ENCODE measurements at places on chromosomes 3 and 15. TPM values are rescaled to one million over a fixed set of nuclear protein-coding genes. Genes with fewer than 3 reads are reported as not detected.

GRCh38 chr3:45670991-45671390 is 18.2 kb upstream of the SACM1L start:
- no peak for DNase-seq

- DNase-seq: no peak
These were observed 91.0 kb upstream of the CHMP2B start for GRCh38 chr3:87136066-87136596.

- DNase-seq: no peak
These were observed 2.2 kb downstream of the FURIN start for GRCh38 chr15:90870354-90871138.

DNA sequence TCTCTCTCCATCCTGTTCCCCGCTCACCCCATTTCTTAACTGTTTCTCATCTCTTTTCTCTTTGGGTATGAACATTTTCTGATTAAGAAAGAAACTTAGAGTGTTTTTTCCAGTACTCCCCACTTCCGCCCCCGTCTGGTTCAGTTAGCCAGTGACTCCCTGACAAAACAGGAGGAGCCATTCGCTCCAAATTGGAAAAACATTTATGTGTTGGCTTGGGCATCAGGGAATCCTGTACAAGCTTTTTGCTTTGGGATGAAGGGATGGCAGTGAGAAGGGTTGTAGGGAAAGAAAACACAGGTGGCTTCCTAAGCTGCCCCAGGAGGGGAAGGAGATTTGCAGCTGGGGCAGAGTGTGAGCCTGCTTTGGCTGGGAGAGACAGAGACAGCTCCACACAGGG is 47.0 kb downstream of the BOC start:
- DNase-seq: no peak

- no peak for DNase-seq
These were observed 722 bp downstream of the RBMS3 start for GRCh38 chr3:29281344-29282241.

- DNase-seq: no peak
These were observed 39.0 kb downstream of the CFAP100 start for GRCh38 chr3:126433496-126434263.

- no peak for DNase-seq
These were observed 57.4 kb upstream of the PHLDB2 start for GRCh38 chr3:111801693-111802092.

GRCh38 chr3:177257625-177258024 is 60.3 kb upstream of the TBL1XR1 start:
- no peak for DNase-seq

GRCh38 chr15:48565560-48566482 is 79.7 kb downstream of the FBN1 start:
- peak; percentile 23 for DNase-seq

- no peak for DNase-seq
These were observed 9.3 kb downstream of the SECISBP2L start for GRCh38 chr15:49036650-49037545.

Gene ALDH1A2
- 29.7 TPM for total RNA-seq

DNA sequence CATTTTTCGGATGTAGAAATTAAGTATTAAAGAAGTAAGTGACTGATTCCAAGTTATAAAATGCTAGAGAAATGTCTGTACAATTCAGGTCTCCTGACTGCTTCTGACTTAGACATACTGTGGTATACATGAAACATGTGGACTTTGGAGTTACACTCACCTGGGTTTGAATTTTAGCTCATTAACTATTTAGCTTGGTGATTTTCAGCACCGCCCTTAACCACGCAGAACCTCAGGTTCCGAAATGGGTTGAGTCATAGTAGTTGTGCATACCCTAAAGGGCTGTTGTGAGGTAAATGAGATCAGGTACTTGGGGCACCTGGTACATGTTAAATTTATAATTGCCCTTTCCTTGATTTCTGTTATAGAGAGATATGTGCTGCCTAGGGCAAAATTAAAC is 32.9 kb upstream of the UTS2B start:
- DNase-seq: no peak

DNA sequence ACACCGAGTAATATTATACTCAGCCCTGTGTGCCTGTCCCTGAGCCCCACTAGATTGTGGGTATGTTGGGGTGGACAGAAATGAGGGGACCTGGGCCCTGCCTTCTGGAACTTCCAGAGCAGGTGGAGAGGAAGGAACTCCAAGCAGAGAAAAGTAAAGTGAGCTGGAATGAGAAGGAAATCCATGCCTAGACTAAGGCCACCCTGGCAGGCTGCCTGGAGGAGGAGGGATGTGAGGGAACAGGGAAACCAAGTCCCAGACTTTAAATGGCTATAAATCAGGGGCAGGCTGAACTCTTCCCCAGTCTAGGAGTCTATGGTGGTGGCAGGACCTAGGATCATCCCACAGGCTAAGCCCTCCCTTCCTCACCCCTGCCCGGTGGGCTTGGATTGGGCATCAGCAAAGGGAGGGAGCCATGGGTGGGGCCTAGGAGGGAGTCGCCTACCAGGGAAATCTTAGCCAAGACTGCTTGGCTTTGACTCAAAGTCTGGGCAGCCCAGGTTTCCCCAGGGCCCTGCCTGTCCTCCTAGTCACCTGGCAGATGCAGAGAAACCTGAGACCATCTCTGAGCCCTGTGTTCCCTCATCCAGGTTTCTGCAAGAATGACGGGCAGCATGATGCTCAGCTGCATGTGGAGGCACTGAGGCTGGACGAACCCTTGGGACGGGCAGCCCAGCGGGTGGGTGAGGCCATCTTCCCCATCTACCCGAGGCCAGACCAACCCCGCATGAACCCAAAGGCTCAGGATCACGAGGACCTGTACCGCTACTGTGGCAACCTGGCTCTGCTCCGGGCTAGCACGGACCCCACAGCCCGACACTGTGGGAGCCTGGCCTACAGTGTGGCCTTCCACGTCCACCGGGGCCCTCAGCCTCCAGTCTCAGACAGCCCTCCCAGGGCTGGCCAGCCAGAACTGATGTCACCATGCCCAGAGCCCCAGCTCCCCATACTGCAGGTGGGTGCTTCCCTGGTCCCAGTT is 15.6 kb upstream of the STRA6 start:
- no peak for DNase-seq

DNA sequence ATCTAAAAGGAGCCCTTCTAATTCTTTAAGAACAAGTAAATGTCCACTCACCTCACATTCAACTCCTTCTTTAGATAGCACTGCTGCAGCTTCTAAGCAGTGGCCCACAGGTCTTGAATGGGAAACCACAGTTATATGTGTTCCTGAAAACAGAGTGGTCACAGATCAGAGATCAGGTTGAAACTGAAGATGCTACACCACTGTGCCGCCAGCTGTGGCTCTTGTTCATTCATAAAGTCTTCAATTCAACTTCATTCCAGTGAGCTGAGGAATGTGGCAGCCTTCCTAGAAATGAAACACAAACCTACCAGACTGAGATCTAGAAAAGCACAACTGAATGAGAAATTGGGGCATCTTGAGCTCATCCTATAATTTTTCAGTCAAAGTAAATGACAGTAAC is 4.0 kb downstream of the PDHB start:
- no peak for DNase-seq

GRCh38 chr3:24004171-24004938 is 59.3 kb downstream of the NR1D2 start:
- no peak for DNase-seq

Gene GOLGA6A
- total RNA-seq: not detected

DNA sequence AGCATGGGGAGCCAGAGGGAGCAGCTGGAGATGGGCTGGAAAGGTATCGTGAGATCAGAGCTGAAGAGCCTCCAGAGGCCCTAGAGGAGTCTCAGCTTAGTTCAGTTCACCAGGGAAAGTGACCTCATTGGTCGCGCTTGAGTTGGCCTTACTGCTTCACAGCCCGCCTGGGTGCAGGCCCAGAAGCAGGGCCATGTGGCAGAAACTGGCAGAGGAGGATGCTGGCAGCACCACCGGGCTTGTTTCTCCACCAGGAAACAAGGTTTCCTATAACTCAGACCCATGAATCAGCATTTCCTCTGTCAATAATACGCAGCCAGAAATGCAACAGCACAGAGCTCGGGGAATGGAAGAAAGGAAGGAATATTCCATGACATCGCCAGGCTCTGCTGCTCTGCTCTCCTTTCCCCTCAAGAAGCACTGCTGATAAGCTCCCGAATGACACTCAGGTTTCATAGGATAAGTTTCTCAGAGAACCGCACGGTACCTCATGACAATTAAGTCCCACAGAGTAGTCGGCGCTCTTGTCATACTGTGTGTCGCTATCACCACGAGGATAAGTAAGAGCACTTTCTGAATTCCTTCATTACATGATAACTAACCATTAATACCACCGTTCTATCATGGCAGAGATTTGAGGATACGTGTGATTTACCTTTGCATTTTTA is 147.1 kb upstream of the LPP start:
- DNase-seq: no peak

GRCh38 chr3:101835676-101836075 is 13.6 kb upstream of the NFKBIZ start:
- no peak for DNase-seq

Gene AHSG
- not detected for total RNA-seq

- DNase-seq: no peak
These were observed 242.0 kb downstream of the NEK10 start for GRCh38 chr3:27127195-27127594.

Gene ROBO2
- 1.4 TPM for total RNA-seq

DNA sequence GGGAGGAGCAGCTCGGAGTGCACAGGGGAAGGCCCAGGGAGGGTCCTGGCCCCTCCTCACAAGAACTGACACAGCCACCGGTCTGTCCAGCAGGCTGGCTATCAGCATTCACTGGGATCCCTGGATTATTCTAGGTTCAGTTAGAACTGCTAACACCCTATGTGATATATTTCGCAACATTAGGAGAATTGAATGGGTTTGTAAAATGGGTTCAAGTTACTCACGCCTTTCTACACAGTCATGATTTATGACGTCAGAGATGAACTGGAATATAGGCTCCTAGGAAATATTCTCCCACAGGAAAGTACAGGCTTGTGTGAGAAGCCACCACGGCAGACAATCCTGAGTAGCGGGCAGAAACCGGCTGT is 969 bp upstream of the BSN start:
- no peak for DNase-seq

DNA sequence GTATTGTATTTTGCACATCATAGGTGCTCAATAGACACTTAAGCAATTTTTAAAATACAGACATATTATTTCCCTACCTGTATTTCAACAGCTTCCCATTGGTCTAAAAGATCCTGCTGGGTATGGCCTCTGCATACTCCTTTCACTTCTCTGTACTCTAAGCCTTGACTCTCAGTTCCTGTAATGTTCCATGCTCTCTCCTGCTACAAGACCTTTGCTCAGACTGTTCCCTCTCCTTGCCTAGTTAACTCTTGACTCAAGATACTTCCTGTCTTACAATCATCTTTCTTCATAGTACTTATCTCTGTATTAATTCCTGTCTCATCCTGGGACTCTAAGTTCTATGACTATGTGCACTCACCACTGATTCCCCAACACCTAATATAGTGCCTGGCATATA is 1.7 kb downstream of the SCN11A start:
- no peak for DNase-seq

DNA sequence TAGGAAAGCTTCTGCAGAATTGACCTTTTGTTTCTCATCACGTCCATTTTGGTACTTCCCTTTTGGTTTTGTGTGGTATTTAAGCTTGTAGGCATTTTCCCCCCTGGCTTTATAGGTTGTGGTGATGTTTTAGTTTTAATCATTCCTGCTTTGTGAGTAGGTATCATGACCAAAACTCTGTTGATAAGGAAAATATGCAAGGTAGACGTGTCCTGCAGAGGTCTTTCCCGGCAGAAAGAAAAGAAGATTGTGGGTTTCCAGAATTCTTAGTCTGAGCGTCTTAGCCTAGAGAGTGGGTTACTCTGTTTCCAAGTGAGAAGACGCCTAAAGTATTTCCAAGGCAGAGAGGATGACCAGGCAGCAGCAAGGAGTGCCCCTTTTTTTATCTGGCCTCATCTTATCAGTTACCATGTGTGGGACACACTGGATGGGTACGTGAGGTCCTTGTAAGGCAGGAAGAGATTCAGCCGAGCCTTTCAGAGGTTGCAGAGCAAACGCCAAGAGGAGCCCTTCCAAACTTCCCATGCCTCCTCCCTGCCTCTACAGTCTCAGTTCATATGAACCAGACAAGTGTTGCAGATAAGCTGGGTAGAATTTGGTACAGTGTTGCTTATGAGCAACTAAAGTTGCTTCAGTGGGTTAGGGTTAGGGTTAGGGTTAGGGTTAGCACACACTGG is 58.8 kb downstream of the ARNT2 start:
- no peak for DNase-seq

Gene LRRC34
- 4.1 TPM for total RNA-seq

- no peak for DNase-seq
These were observed 50.5 kb upstream of the GK5 start for GRCh38 chr3:142275856-142276255.

DNA sequence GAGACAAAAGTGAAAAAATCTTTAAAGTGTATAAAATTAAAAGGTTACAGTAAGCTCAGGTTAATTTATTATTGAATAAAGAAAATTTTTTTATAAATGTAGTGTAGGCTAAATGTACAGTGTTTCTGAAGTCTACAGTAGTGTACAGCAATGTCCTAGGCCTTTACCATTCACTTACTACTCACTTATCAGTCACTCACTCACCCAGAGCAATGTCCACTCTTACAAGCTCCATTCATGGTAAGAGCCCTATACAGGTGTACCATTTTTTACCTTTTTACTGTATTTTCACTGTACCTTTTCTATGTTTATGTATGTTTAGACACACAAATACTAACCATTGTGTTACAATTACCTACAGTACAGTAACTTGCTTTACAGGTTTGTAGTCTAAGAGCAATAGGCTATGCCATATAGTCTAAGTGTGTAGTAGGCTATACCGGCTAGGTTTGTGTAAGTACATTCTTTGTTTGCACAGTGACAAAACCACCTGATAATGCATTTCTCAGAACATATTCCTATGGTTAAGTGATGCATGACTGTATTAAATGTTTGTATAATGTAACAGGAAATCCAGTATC is 38.1 kb upstream of the NECTIN3 start:
- DNase-seq: peak; percentile 7

- no peak for DNase-seq
These were observed 439.2 kb upstream of the EPHA3 start for GRCh38 chr3:88668180-88668579.

Gene TMEM207
- total RNA-seq: not detected

DNA sequence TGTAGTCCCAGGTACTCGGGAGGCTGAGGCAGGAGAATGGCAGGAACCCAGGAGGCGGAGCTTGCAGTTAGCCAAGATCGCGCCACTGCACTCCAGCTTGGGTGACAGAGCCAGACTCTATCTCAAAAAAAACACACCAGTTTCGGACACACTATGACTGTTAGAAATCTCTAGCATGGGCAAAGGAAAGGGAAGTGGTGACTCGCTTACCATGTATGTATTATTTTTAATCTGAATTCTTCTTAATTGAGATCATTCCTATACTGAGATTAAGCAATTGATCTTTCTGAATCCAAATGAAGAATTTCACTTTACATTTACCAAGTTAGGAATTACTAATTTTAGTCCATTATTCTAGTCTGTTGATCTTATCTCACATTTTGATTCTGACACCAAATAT is 459.2 kb upstream of the ALCAM start:
- DNase-seq: peak; percentile 38

DNA sequence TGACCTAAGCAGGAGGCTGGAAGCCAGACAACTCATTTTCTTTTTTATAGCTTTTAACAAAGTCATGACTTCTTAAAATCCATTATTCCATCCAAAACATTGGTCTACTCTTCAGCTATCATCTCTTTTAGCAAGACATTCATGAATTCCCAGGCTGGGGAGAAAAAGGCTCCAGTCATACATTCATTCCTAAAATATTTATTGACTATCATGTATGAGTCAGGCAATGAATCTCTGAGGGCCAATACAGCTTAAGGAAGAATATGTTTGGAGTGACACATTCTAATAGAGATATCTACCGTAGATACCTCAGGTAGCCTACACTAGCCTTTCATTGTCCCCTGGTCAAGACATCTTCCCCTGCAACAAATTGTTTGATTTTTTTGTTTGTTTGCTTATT is 196.4 kb upstream of the NANOGP8 start:
- DNase-seq: no peak

Gene CTXN2
- not detected for total RNA-seq

All from kidney epithelial cell (primary cell).